Hair follicle dermal papilla cell (primary cell): ENCODE measurements at places on chromosomes 4 and X. TPM values are rescaled to one million over a fixed set of nuclear protein-coding genes. Genes with fewer than 3 reads are reported as not detected.

Gene CDK16
- total RNA-seq = 113 and 121 TPM in 2 replicates

Gene NR0B1
- 0.81 TPM in 1 of 2 replicates, not detected in the other for total RNA-seq

Gene RNF175
- total RNA-seq = 0.61 and 3.7 TPM in 2 replicates

Gene RNF212
- total RNA-seq = 1.6 and 3.4 TPM in 2 replicates

Gene OFD1
- total RNA-seq = 13.7 and 21.9 TPM in 2 replicates

Gene GPAT3
- total RNA-seq = 0.97 and 1.3 TPM in 2 replicates
